ENCODE measurements at places on chromosomes 6 and 20.
A peak's percentile ranks its signal among the peaks of the same experiment; 100 is the strongest.

- DNase-seq, result no peak
Observed at GRCh38 chr6:163318071-163318786, 96.3 kb upstream of the QKI start.

DNA sequence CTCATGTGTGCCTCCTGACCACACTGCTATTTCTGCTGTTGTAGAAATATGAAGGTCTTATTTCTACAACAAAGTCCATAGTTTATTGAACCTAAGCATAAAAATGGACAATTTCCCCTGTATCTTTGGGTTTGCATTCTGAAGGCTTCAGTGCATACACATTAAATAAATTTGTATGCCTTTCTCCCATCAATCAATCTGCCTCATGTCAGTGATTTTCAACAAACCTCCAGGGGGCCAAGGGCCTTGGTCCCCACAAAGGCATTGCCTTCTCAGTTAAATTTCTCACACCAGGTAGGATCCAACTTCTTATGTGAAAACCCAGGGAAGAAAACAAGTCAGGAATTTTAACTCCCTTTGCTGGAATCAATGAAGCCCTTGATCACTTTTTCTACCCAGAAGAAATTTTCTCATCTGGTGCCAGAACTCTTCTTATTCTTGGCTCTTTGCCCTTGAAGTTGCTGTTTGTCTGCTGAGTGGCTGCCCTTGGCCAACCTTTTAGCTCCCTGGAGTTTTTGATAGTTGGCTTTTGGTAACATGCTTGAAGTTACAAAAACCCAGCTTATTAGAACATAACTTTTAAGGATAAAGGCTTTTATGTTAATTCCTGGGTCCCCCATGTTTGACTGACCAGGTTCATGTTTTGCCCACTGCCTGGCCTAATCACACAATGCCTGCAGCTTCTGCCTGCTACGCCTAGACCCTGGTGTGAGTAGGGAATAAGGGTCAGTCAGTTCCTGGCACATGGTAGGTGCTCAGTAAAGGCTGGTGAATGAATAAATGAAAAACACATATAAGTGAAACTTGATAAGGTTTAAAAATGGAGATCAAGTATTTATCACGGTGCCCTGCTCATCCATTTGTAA is 37.0 kb downstream of the SHLD1 start:
- DNase-seq, result peak; percentile 89

DNA sequence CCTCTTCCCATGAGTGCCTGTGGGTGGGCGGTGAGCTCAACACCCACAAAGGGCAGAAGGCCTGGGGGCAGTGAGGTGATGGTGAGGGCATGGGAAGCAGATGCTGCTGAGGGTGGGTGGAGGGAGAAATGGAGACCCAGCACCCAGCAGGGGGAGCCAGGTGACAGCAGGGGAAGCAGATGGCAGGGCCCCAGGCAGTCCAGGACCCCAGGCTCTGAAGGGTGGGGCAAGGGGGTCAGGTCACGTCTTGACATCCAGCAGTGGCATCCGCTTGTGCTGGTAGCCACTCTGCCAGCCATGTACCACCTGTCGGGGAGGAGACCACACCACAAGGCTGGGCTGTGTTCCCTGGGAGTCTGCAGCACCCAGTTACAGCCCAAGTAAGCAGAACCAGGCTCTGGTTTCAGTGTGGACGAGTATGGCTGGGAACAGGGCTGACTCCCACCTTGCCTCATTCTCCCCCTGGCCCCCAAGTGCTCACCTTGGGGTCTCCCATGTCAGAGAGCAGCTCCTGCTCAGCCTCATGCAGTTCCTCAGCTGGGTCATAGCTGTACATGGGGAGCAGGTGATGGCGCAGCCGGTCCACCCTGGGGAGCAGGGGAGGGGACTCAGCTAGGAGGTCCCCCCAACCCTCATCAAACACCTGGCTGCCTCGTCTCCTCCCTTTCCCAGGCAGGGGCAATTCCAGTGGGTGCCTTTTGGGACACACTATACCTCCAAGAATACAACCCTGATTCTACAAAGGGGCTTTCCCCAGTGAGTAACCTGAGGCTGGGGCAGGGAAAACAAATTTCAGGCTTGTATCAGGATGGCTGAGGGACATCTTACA is 2.0 kb downstream of the SMIM29 start:
- DNase-seq, result peak; percentile 79

DNA sequence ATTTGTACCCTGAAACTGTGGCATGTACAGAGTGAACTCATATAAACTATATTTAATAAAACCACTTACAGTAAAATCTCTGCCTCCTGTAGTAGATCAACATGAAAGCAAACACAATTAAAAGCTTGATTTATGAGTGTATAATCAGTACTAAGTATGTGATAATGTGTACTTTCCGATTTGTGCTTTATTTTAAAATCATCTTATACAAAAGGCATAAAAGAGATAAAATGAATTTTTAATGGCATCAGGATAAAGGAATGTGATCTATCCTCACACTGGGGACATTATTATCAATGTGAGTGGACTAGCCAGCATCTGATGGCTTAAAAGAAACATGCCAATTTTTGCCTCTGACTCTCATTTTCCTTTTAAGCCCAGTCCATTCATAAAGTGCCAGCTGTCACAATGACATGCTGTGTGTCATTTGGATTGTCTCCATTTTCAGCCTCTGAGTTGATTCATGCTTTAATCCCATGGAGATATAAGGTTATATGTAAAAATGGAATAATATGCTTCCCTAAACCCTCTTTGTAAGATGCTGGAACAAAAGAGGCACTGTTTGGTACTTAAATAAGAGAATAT is 831.6 kb upstream of the EYS start:
- DNase-seq, result no peak

- peak; percentile 66 for DNase-seq
Observed at GRCh38 chr20:25481235-25481917, 73.9 kb downstream of the GINS1 start.

DNA sequence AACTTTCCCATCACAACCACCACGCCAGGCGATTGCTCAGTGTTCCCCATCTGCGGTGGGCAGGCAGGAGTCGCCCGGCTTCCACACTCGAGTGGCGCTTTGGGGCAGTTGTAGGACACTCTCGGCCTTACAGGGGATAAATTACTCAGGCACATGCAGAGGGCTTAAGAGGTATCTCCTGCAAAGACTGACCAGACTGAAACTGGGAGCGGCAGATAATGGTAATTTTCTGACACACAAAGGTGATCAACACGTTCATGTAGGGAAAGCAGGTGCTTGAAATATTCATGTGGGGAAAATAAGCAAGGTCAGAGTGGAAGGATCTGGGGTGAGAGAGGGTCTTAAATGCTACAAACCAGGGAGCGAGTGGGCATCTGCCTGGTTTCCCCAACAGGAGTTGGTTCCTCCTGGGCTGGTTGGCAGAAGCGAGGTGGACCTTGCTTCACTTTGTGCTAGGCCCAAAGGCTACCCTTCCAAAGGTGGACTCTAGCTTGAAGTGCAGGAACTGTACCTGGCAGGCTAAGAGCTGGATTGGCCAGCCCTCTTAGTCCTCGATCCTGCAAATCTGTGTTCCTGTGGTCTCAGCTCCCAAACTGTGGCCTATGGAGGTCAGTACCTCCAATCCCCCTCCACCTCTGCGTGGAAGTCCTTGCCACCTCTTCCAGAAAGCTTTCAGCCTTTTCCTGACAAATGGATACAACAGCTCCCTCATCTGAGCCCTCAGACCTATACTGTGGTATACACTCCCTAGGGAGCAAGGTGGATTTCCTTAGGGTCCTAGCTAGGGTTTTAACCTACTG is 16.7 kb downstream of the PLAGL2 start:
- peak; percentile 86 for DNase-seq

DNA sequence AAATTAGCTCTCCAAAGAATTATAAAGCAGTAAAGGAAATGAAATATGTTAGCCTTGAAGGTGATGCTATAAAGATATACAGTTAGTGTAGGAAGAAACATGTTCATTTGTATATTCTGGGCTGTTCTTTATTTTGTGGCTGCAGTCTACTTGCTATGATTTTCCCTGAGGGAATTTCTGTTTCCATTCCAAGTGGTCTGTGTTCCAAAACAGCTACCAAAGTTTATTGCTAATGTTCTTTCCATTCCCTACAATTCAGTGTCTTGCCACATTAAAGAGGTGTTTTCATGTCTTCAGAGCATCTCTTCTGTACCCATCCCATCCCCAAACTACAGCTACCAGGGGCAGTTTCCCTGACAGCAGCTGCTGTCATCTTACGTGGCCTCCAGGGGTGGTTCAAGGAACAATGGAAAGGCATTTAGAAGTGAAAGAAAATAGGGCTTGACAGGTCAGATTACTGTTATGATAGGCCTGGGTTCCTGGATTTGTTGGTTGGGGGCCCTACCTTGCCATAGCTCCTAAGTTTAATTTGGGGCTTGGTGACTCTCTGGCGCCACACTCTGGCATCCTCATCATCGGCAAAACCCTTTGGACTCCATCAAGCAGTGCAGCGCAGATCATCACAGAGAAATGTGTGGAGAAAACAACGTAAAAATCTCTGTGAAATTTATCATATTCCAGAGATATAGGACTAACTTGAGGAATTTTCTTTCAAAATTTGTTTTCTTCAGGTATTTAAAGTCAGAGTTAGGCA is 33.8 kb upstream of the AIG1 start:
- no peak for DNase-seq

DNA sequence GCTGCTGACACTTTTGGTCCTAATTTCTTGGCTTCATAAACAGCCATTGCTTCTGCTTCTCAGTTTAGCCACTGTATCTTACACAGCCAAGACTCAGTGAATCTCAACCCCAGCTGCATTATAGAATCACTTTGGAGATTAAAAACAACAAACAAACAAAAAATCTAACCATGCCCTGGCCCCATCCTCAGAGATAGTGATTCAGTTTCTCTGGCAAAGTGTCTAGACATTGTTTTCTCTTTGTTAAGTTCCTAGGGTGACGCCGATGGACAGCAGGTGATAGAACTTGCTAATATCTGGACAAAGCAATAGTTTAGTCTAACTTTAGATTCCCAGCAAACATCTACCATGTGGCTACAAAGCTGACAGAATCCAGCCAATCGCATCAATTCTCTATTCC is 2.9 kb downstream of the ADGRF5 start:
- no peak for DNase-seq

- peak; percentile 62 for DNase-seq
Observed at GRCh38 chr6:63663147-63663955, 27.7 kb downstream of the PHF3 start.

DNA sequence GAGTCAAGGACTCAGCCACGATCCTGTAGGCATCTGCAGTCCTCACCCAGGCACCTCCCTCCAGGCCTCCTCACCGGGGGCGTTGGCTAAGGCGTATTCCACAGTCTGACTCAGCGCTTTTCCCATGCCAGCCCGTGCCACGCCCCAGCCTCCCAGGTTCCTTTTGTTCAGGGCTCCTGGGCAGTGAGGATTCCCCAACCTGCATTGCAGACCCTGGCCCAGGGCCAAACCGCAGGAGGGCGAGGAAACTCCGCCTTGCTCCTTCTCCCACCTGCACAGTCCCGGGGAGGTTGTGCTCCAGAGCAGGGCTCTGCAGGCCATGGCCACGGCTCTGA is 202.8 kb upstream of the CST7 start:
- DNase-seq, result no peak

DNA sequence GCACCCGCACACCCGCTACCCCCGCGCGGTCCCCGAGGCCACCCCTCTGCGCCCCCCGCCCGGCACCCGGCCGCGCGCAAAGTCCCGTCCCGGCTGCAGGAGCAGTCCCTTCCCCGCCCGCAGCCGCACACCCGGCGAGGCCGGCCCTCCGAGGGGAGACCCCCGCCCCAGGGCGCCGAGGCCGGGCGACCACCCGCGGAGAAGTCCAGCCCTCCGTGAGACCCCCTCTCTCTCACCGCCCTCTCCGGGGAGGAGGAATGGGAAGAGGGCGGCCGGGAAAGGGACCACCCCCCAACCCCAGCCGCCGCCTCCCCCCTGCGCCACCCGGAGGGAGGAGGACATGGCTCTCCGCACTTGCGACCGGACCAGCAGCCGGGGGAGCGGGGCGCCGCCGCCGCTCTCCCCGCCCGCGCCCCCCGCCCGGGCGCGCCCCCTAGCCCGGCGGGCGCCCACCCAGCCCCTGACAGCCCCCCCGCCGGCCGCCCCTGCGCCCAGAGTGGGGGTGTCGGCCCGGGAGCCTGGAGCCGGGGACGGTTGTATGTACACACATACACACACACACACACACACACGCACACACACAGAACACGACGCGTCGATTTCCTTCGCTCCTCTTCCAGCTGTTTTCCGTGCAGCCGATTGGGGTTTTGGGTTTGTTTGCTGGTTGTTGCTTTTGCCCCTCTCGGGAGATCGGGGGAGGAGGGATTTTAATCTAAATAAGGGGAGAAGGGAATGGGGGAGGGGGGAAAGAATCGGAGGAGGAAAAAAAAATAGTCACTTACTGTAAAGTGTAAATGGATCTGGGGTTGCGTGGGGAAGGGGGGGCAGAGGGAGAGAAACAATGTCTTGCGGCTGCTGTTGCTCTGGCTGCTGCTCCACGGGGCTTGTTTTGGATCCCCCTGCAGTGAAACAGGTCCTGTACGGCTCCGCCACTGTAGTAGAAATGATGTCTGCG is at the start of gene ATXN1:
Gene ATXN1, minus strand, starts transcription at position 945 of the 955 bp plus-strand sequence.
- peak; percentile 96 for DNase-seq

GRCh38 chr20:12464036-12464435 is 544.7 kb upstream of the SPTLC3 start:
- DNase-seq, result no peak

DNA sequence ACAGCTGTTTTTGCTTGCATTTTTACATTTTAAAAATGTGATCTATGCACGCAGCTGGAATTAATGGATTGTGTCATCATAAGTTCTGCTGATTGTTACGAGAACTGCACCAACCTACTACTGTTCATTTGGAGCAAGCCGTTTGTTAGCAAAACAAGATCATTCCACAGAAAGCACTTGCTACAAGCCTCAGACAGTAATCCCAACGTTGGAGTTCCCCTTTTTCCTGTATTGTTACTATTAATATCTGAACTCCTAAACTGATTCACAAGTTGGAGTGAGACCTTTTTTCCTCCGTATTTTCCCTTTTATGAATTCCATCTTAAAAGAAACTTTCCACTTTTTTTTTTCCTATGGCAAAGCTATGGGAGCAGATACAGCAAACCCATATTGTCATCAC is 3.5 kb downstream of the TENT5A start:
- no peak for DNase-seq

GRCh38 chr6:551405-551804 is 105.5 kb downstream of the HUS1B start:
- no peak for DNase-seq

- no peak for DNase-seq
Observed at GRCh38 chr6:139917951-139918630, 543.6 kb upstream of the CITED2 start.

Measured in osteoblast (primary cell).